Stimulated activated CD4-positive, alpha-beta T cell treated with anti-CD3 and anti-CD28 coated beads, Interleukin-1b, Interleukin-23, amount 100 ng/mL, for 48 hours (primary cell): ENCODE measurements at places on chromosomes 12 and 14.

GRCh38 chr12:119177724-119178380 is 879 bp upstream of the HSPB8 start:
- DNase-seq = no peak

GRCh38 chr12:38374751-38375150 is 58.2 kb downstream of the ALG10B start:
- no peak for DNase-seq

GRCh38 chr12:49410818-49411217 is 43.6 kb downstream of the SPATS2 start:
- DNase-seq = no peak

GRCh38 chr14:82520765-82521164 is 987.1 kb upstream of the SEL1L start:
- no peak for DNase-seq

GRCh38 chr14:96670391-96670790 is 126.8 kb upstream of the VRK1 start:
- DNase-seq = no peak

DNA sequence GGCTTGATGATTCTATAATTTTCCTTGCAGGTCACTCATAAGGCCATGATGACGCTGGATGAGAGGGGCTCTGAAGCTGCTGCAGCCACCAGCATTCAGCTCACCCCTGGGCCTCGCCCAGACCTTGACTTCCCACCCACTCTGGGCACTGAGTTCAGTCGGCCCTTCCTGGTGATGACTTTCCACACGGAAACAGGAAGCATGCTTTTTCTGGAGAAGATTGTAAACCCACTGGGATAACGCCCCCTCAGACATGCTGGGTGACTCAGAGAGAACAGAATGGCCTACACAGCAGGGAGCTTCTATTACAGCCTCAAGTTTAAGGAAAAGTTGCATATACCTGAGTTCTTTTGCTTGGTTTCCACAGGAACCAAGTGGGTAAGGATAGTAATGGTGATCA is 34.3 kb downstream of the SERPINA3 start:
- DNase-seq = no peak

DNA sequence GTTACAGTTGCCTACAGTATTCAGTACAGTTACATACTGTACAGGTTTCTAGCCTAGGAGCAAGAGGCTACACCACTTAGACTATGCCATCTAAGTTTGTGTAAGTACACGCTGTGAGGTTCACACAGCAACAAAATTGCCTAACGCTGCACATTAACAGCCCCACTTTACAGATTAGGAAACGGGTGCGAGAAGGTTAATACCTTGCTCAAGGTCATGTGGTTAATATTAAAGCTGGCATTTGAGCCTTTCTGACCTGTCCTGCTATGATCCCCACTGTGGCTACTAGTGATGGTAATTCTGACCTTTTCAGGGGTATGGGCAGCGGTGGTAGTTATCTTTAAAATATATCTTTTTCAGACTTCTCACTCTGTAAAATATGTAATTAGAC is 20.9 kb downstream of the ACVR1B start:
- DNase-seq = no peak

DNA sequence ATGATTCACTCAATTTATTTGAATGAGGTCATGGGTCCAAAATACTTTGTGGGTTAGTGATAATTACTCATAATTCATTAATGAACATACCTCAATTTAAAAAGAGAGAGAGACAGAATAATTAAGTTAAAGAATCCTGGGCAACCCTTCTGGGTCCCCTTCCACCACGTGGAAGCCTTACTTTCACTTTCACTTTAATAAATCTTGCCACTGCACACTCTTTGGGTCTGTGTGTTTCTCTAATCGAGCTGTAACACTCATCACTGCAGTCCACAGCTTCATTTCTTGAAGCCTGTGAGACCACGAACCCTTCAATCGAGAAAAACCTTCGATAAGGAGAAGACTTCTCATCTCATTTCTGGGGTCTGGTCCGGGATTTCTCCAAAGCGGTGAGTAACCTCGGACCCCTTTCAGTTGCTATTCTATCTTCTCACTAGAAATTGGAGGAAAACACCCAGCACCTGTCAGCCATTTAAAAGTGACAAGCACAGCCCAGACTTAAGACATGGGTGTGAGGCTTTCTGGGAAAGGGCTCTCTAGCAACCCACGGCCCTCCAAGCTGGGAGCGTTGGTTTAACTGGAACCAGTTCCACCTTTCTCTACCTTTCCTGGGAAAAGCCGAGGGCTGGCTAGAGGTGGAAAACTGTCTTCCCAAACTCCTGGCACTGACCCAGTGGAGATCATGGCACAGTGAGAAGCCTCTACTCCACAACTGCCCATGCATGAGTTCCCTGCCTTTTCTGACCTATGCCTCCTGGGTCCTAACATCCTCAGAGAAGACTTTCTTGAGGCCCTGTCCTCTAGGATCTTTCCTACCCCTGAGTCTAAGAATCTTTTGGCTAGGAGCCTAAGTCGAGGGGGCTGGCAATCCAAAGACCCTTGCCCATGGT is 148.8 kb upstream of the ATF7IP start:
- no peak for DNase-seq

DNA sequence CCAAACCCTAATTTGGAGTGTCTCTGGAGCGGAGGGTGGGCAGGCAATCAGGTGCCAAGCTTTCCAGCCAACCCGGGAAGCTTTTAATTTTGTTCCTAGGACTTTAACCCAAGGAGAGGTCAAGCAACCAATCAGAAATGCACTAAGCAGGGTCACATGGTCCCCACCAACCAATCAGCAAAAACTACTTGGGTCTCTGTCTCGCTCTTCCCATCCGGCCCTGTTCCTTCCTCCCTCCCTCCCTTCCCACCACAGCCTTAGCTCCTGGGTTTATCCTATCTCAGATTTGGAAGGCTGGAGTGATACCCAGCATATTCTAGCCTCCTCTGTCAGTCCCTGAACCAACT is 7.3 kb downstream of the HOXC5 start:
- no peak for DNase-seq

DNA sequence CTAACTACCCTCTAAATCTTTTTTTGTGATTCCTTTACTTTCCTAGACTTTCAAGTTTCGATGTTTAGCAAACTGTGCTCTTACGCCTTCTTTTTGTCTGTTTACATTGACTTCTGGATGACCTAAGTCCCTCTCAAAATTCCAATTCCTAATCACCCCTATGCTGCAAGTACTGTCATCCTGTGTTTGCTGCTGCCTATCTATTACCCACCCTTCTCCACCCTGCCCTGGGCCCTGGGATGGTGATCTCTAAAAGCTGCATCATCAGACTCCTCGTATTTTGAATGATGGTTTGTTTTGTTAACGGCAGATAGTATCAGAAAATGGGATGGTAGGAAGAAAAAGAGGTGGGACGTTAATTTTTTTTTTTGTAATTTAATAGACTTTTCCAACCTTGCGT is 272.1 kb downstream of the DIO2 start:
- no peak for DNase-seq

DNA sequence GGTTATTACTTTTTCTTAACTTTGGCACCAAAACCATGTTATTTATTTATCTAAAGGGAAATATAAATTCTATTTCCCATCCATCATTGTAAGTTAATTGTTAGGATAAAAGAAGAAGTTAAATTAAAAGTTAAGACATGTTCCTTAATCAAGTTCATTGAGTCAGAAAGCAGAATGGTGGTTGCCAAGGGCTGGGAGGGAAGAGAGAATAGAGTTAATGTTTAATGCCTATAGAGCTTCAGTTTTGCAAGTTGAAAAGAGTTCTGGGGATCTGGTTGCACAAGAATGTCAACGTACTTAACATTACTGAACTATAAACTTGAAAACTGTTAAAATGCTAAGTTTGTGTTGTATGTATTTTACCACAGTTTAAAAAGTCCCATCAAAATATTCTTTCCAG is 63.2 kb upstream of the NR2C1 start:
- no peak for DNase-seq

GRCh38 chr12:13591488-13591887 is 389.9 kb downstream of the GRIN2B start:
- DNase-seq = no peak
